Astrocyte of the spinal cord (primary cell): ENCODE measurements at places on chromosomes 5 and 9.

DNA sequence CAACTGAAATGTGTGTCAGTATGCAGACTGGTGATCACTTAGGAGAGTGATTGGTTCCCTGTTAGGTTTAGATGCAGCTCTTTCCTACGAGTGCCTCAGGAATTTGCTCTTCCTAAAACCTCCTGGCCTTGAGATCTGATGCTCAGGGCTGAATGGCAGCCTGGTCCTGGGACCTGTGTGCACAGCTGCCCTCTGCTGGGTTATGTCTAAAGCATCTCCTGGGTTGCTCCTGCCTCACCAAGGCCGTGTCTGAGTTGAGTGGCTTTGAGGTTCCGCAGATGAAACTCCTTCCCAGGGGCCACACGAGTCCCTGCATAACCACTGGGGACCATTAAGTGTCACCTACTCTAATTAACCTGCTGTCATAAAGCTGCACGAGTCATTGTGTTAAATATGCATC lies 59.5 kb downstream of the MVB12B start:
- no peak for DNase-seq

DNA sequence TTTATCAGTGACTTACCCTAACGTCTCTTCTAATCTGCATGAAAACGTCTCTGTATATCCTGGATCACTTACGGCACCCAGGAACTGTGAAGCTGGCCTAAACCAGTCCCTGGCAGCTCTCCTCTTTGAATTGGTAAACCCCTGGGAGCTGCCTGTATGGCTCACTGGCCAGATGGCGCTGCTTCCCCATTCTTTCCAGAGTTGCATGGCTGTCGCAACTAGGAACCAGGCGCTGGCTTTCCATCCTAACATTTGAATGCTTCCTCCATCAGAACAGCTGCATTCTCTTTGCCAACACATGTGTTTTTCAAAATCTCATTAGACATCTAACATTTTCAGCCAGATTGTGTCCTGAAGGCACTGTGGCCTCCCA lies 8.0 kb upstream of the PCA3 start:
- DNase-seq: peak; percentile 19

GRCh38 chr5:57687596-57687995 lies 205.0 kb upstream of the ACTBL2 start:
- no peak for DNase-seq

- DNase-seq: peak; percentile 38
Measured at GRCh38 chr5:82538339-82539034, 260.3 kb upstream of the RPS23 start.

GRCh38 chr5:150411245-150411979 lies 1.3 kb downstream of the CD74 start:
- no peak for DNase-seq

DNA sequence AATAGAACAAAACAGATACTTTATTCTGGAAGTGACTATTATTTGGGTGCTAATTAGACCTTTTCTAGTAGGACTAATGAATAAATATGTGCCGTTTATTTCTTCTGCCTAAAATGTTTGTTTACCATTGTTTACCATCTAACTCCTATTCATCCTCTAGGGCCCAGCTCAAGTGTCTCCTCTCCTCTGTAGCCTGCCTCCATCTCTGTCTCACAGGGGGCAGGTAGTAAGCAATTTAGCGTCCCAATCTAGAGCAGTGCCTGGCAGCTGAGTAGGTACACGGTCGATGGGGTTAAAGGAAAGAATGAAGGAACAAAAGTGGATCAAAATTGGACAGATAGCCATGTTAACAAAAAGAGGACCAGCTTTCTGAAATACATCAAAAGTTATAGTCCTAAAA lies 230.9 kb downstream of the SLF1 start:
- no peak for DNase-seq

- no peak for DNase-seq
Measured at GRCh38 chr5:174849426-174849825, 125.0 kb downstream of the MSX2 start.

DNA sequence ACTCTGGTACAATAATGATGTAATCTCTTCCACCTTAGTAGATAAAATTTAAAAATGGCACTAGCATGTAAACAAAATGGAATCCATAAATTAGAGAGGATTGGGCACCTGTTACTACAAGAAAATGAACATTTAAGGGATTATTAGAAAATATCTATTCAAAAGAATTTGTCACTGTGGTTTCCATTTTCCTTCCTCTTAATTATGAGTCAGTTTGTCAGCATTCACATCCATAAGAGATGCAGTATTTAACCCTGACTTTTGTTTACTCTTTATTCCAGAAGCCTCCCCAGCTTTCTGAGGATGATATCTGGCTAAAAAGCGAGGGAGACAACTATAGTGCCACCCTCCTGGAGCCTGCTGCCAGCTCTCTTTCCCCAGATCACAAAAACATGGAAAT lies 72.1 kb downstream of the C9orf152 start:
- no peak for DNase-seq

DNA sequence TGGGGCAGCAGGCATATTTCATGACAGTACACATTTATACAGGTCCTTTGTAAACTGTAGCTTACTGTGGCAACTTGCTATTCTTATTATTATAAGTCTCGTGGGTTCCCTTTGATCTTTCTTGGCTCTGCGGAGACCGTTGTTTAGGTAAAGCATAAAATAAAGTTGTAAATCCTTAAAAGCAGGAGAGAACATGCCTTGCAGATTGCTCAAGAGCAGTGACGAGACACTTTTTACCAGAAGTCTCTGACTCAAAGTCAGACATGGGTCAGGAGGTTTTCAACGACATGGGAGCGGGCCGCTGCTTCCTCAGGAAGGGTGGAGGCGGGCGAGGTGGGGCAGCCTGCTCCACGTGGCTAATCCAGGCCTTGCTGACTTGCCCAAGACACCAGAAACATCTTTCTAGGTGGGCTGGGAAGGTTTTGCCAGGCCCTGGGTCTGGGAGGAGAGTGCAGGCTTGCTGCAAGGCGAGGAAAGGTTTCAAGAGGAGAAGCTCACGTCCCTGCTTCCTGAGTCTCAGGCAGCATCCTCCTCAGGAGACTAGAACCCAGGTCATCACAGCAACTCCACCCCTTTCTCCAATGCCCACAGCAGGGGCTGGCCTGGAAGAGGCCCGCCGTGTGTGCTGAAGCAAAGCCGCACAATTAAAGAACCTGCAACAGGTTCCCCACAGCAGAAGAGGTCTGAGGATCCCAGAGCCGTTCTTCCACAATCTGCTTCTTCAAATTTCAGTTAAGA lies 6.5 kb downstream of the TBC1D2 start:
- DNase-seq: peak; percentile 93

DNA sequence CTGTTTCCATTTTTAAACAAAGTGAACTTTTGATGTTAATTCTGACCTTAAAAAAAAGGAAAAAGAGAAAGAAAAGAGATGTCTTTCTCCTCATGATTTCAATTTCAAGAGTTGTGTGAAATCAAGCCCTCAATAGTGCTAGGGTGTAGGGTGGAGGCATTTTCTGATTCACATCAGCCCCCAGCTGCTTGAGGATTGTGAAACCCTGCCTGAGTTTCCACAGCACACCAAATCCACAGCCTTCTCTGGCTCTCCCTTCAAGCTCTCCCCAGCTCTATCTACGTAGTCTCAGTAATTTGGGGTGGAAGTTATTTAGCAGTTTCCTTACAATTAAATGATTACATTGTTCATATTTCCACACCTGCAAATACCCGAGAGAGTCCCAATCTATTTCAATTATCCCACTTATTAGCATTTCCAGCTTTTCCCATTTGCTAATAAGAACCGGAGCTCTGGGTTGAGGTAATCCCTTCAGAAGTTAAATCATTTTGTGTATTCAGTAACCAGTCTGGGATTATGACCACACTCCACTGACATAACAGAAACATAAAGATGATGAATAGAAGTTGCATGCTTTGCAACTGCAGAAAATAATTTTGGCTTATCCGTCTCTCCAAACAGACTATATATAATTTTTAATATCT lies 54.9 kb downstream of the MTX3 start:
- no peak for DNase-seq

GRCh38 chr5:107820429-107820828 lies 149.7 kb upstream of the EFNA5 start:
- no peak for DNase-seq

GRCh38 chr9:128169925-128170324 lies 9.9 kb downstream of the BBLN start:
- DNase-seq: no peak

GRCh38 chr5:34603378-34603777 lies 52.8 kb upstream of the RAI14 start:
- no peak for DNase-seq

GRCh38 chr9:73468716-73469115 lies 317.1 kb downstream of the ANXA1 start:
- DNase-seq: no peak

- DNase-seq: no peak
Measured at GRCh38 chr5:172999372-172999973, 15.9 kb downstream of the ATP6V0E1 start.

DNA sequence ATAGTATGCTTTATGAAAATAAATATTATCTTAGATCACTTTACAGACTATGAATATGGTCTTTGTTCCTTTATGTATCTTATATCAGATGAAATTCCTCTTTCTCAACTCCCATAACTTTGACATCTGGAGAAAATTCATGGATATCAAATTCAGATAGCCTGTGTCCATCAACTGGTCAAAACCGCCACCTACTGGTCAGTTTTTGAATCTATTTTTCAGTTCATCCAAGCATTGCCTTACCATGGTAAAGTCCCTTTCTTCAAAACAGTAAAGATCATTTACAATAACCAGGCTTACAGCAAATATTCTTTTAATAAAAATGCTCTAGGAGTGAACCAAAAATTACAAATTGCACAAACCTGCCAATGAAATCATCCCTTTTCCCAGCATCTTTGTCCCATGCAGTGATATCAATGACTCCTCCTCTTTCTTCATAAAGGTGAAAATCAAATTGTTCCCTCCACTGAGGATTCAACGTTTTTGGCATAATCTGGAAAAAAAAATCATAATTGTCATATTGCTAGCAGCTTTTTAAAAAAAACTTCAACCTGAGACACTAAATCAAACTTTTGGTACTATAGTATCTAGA lies 290.5 kb downstream of the SLF1 start:
- DNase-seq: peak; percentile 55

DNA sequence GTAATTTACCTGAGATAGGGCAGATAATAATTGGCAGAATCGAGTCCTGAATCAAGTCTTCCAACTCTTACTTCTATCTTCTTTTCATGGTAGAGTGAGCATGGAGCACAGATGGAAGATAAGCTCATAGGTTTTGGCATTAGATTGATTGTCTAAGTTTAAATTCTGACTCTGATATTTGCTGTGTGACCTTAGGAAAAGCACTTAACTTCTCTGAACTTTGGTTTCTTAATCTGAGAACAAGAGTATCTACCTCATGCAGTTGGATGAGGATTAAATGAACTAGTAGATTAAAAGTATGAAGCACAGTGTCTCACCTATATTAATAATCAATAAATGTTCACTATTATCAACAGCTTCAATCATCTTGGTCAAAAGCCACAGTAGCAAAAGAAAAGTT lies 9.4 kb upstream of the ASTN2 start:
- no peak for DNase-seq

DNA sequence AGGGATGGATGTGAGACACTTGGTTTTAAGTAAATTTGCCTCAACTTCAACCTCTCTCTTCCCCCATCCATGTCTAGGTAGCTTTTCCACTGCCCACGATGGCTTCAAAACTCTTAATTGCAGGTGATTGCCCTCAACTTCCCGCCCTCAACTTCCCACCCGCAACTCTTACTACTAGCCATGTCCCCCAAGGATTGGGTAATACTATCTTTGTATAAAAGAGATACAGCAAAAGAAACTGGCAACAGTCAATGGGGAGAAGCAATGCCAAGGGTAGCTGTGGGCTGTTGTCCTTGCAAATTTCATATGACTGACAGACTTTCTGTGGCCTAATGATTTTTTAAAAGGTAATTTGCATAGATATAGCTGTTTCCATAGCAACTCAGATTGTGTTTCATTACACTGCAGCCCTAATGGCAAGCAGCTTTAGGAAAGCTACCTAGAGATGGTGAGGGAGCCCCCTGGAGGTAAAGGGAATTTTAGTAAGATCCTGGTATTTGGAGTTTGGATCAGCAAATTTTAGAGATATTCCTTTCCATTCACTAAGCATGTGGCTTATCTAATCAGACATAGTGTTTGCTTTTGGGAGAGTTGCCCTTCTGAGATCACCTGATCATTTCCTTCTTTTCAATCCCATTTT lies 421.5 kb upstream of the DAP start:
- peak; percentile 61 for DNase-seq

DNA sequence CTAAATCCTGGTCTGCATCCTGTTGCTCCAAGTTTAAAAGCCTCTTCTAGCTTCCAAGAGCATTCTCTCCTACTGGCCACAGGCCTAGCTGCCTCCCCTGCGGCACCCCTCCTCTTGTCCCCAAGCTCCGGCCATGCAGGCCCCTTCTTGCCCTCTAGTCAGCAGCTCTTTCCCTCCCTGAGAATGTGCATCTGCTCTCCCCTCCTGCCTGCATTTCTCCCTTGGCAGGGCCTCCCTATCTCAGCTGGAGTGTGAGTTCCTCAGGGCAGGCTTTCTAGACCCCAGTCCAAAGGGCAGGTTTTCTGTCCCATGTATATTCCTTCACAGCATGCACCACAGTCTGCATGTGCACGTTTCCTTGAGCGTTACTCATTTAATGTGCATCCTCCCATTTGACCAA lies 24.6 kb upstream of the BARX1 start:
- no peak for DNase-seq

- peak; percentile 96 for DNase-seq
Measured at GRCh38 chr9:75148561-75148960, 60.2 kb downstream of the OSTF1 start.

DNA sequence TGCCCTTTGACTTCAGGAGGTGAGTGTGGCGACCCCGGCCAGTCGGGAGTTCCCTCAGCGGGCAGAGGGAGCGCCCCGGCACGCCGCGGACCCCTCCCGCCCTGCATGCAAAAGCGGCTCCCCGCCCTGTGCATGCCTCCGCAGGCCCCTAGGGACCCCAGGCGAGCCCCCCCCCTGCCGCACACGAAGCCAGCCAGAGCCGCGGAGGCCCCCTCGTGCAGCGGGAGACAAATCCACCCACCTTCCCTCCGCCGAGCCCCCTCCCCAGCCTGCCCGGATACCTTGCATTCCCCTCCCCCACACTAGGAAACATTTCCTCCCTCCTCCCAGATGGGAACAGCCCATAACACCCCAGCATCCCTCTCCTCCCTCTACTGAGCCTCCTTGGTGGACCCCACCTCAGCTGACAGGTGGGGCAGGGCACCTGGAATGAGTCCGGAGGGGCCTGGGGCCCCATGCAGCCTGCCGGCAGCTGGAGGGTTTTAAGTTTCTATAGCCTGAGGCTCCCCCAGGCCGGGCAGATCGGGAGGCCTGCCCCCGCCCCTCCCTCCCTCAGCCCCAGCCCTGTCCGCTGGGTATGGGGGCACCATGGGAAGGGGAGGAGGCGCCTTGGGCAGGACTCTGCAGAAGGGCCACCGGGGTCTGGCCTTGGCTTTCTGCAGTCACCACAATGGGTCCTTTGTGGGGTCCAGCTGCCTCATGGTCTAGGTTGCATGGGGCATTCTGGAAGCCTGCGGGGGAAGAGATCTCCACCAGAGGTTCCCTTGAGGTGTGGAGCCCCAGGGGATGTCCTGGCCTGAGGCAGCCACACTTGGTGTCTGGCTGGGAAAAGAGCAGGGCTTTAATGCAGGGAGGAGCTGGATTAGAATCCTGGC lies 601 bp downstream of the ERGIC1 start:
- DNase-seq: no peak
